ENCODE measurements at places on chromosomes 4 and X.

GRCh38 chr4:10965196-10965595 lies 280.6 kb upstream of the CLNK start:
- no peak for DNase-seq

DNA sequence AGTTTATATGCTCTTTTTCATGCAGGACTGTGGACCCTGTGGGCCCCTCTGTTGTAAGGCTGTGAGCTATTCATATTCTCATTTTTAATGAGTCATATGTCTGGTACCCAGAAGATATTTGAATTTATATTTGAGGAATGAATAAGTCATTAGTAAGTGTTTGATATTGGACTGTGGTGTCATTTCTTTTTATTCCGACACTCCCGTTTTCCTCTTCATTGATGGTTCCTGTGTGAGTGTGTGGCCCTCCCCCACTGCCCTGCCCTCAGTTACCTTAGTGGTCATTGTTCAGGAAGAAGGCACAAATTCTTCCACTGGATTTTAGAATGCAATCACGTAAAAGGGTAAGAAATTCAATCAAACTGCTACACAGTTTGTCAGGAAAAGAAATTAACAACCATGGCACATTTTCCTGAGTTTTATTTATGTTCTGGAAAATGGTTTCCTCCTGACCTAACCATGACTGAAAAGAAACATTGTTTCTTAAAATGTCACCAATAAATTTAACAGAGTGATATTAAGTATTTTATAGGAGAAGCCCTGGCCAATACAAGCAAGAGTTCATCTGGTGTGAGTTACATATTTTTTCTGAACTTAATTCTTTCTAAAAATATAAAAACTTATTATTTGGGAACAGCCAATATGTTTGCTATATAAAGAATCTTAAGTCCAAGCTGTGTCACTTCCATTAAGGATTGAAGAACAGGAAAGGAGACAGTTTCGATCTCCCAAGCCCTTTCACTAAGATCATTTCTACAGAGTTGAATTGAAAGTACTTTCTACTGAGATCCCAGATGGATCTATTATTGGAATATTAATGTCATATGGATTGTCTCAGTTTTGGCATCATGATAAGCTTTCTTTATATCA lies 370.5 kb upstream of the ANXA10 start:
- DNase-seq: peak; percentile 2

DNA sequence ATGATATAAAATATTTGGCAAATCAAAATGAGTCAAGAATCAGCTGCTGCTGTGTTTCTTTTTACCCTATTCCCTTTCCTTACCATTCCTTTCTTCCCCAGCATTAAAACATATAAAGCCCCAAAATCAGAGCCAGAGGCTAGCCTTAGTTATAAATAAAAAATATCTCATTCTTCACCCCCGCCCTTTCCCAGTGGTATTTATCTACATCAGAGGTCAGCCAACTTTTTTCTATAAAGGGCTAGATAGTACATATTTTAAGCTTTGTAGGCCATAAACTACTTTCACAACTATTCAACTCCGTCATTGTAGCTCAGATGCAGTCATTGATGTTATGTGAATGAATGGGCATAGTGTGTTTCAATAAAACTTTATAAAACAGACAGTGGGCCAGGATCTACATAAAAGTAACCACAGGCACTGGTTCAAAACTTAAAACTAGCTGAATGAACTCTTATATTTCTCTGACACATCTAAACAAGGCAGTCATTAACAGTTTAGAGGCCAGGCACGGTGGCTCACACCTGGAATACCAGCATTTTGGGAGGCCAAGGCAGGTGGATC lies 30.5 kb upstream of the TCEANC start:
- DNase-seq: no peak

GRCh38 chr4:13615161-13615560 lies 12.4 kb downstream of the BOD1L1 start:
- no peak for DNase-seq

GRCh38 chrX:131955099-131955777 lies 67.9 kb upstream of the STK26 start:
- DNase-seq: no peak

DNA sequence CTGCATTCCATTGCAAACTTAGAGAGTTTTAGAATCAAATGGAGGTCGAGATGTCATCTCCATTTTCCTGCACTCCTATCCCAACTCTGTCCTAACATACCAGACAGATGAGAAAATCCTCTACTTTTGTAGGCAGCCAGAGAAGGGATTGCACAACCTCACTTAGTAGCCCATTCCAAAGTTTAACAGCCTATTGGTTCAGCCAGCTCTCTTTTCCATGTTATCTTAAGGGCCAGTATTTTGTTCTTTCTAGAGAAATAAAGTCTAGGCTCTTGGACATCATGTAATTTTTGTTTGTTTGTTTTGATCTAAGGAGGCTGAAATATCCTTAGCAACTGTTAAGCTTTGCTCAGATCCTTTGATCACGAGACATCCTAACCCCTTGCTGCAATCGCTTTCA lies 173.0 kb downstream of the COX18 start:
- DNase-seq: peak; percentile 87

DNA sequence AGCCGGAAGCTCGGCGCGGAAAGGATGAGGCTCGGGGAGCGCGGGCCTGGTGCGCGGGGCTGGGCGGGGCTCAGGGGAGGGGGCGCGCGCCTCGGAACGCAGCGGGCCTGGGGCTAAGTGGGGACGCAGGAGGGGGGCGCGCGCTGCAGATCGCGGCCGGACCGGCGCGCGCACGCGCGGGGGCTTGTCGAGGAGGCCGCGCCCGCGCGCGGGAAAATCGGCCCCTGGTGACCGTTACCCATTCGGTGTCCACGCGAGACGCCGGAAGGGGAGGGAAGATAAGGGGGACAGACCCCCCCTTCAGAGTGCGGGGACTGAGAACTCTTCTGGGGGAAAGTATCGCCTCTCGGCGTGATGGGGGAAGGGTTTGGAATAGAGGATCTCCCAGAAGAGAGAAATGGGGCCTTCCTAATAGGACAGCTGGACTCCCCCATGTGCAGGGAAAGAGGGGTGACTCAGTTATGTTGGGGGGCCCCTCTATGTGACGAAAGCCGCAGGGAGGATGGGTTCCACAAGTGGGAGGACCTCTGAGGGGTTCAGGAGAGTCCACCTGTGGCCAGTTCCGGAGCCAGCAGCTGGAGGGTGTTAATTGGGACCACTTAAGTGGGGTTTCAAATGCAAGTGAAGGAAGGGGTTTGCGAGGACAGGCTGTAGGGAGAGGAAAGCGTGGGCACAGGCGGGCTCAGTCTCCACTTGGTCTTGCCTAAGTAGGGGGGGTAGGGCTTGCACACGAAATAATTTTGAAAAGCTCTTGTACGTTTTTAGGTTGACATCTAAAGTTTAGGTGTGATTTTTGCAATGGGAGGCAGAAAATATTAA lies 584 bp downstream of the SUV39H1 start:
- DNase-seq: no peak

GRCh38 chr4:79042079-79042674 lies 102.9 kb upstream of the PAQR3 start:
- DNase-seq: peak; percentile 43

- DNase-seq: no peak
These were observed 24.5 kb downstream of the IL15 start for GRCh38 chr4:141660880-141661279.

DNA sequence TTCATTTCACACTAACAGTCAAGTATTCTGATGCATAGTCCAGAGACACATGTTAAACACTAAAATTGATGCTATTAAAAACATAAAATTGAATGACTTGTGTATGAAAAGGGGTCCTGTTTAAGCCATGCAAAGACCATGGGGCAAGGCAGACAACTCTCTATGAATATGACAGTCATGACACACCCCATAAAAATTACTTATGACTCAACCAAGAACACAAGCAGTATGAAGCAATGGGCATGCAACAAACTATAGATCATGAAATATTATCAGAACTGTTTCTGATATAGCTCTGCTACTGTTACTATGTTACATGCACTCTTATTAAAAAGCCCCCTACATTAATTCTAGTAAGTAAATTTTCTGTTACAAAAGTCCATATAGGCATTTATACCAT lies 57.5 kb upstream of the ZCCHC13 start:
- no peak for DNase-seq

DNA sequence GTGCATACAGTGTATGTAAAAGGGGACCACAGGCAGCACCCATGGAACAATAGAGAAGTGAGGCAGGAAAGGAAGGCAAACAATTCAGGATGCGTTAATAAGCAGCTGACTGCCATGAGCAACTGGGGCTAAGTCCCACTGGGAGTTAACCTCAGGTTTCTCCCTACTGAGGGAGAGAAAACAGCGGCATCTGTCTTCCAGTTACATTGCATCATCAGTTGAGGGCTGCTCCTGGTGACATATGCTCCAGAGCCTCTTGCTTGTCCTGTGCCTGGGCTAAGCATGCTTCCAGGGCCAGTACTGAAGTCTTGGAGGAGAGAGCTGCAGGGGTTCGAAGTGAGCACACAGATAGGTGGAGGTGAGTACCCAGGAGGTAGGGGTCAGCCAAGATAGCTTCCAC lies 24.3 kb downstream of the RAI2 start:
- DNase-seq: no peak

All from brain microvascular endothelial cell (primary cell).